ENCODE measurements at places on chromosomes 12 and 14.
A peak's percentile ranks its signal among the peaks of the same experiment; 100 is the strongest.

DNA sequence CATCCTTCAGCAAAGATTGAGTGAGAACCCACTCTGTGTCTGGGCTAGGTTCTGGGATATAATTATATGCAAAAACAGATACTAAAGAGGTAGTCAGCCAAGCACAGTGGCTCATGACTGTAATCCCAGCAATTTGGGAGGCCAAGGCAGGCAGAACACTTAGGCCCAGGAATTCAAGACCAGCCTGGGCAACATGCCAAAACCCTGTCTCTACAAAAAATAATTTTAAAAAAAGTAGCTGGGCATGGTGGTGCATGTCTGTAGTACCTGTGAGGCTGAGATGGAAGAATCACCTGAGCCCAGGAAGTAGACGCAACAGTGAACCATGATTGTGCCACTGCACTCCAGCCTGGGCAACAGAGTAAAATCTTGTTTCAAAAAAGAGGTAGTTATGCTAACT, 237.5 kb upstream of the HMGA2 start:
- DNase-seq: no peak

DNA sequence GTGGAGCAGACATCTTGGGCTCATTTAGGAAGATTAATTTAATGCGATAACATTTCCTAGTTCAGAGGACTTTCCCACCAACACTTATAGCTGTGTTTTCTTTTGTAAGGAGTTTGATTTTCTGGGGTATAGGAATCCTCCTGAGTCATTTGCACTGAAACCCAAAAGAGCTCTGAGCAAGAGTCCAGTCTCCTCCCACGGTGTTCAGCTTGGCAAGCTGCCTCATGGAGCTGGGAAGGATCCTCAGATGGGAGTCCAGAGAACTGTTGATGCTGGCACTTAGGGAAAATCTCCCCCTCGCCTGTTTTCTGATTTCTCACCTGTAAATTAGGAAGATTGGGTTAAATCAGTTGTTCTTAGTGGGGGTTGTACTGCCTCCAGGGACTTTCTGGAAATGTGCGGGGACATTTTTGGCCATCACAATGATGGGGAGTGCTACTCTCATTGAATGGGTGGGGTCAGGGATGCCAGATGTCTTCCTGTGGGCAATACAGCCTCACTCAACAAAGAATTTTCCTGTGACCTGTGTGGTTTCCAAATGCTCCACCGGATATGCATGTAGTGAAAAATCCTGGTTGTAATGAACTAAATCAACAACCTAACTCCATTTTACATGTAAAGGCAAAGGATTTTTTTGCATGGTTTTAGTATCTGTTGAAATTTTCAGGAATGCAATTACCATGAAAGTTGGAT, 150.6 kb downstream of the ADCK1 start:
- DNase-seq: peak; percentile 8

DNA sequence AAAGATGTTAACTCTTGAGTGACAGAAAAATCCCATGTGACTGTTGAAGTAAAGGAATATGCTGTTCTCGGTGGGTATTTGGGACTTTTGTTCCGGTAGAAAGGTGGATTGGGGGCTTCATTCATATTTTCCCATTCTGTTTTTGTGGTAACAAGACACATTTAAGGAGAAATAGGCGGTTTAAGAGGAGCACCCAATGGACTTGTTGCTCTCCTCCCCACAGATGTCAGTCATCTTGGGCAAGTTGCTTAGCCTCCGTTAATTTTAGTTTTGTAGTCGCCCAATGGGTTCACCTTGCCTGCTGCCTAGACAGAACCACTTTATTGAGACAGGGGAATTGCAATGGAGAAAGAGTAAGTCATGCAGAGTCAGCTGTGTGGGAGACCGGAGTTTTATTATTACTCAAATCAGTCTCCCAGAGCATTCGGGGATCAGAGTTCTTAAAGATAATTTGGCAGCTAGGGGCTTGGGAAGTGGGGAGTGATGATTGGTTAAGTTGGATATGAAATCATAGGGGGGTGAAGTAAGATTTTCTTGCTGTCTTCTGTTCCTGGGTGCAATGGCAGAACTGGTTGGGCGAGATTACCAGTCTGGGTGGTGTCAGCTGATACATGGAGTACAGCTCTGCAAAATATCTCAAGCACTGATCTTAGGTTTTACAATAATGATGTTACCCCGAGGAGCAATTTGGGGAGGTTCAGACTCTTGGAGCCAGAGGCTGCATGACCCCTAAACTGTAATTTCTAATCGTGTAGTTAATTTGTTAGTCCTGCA, 50.3 kb downstream of the SLC38A1 start:
- DNase-seq: no peak

DNA sequence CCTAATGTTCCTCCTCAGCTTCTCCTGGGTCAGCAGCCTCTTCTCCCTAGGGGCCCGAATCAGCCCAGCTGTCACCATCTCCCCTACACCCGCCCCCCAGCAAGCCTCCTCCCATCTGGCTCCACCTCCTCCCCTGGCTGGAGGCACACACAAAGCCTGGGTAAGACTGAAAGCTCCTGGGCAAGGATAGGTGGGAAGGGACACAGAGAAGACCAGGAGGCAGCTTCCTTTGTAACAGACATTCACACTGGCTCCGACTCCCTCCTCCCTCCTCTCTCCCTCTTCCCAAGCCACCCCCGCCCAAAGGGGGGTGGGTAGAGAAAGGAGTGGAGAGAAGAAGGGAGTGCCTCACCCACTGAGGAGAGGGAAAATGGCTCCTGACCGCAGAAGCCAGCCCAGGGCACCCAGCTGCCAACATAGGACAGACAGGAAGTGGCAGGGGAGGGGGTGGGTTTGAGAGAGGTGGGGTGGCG, 4.0 kb downstream of the CHD4 start:
- peak; percentile 57 for DNase-seq

- DNase-seq: no peak
These were observed 10.1 kb downstream of the XRCC3 start for GRCh38 chr14:103705118-103705503.

DNA sequence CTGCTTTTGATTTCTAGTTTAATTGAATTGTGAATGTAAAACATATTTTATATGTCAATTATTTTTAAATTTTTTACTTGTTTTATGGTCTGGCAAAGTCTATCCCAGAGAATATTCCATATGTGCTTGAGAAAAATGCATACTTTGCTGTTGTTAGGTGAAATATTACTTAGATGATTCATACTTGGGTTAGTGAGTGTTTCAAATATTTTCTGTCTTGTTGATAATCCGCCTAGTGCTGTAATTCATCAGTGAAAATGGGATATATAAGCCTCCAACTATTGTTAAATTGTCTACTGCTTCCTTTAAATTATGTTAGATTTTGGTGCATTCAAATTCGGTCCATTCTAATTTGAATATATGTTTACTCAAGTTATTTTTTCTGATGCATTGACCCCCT, 395.5 kb downstream of the LRFN5 start:
- DNase-seq: peak; percentile 76
